Activated CD4-positive, alpha-beta T cell treated with anti-CD3 and anti-CD28 coated beads, Interleukin-2, amount 10 ng/mL, durations not matched to agents 7 days and 5 days (primary cell): ENCODE measurements at places on chromosomes 2 and 18.

GRCh38 chr2:181240844-181241243, 216.3 kb upstream of the ITGA4 start:
- DNase-seq, result no peak

GRCh38 chr18:72339976-72340375, 204.2 kb downstream of the CBLN2 start:
- DNase-seq, result no peak

- DNase-seq, result no peak
Measured at GRCh38 chr2:69482471-69482870, 45.2 kb upstream of the NFU1 start.

GRCh38 chr18:44712025-44712424, 31.3 kb downstream of the SETBP1 start:
- no peak for DNase-seq

DNA sequence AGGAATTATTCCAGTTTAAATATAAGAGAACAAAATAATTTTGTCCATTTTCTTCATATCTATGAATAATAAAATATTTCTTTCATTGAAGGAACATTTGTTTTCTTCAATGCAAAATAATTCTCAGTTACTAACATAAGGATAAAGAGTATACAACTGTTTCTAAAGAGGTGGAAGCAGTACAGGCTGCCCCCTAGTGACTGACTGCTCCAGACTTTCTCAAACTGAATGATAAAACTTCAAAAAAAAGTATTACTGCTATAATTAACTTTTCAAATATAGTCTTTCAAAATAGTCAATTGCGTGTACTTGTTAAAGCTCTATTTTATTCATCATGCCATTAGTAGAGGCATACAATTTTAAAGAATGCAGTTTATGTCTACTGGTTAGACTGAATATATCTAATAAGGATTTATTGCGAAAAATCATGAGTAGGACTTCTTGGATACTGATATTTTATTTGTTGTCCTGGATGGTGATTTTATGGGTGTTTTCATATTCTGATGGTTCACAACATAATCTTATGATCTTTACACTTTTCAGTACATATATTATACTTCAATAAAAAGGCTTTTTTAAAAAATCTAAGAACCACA, 100.1 kb downstream of the WDPCP start:
- DNase-seq, result peak; percentile 13

DNA sequence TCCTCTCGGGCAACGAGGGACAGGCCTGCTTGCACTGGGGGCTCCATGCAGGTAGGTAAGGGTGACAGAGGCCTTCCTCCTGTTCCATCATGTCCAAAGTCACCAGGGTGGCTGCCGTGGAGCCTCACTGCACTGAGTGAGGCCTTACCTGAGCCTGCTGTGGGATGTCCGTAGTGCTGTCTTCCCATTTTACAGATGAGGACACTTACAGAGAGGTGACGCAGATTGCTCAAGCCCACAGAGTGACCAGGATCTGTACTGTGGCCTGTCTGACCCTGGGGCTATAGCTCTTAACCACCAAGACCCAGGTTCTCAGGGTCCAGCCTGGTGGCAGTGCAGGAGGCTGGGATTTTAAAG, 5.4 kb downstream of the ATOH8 start:
- no peak for DNase-seq

GRCh38 chr2:47086571-47086970, 68.5 kb downstream of the STPG4 start:
- no peak for DNase-seq

DNA sequence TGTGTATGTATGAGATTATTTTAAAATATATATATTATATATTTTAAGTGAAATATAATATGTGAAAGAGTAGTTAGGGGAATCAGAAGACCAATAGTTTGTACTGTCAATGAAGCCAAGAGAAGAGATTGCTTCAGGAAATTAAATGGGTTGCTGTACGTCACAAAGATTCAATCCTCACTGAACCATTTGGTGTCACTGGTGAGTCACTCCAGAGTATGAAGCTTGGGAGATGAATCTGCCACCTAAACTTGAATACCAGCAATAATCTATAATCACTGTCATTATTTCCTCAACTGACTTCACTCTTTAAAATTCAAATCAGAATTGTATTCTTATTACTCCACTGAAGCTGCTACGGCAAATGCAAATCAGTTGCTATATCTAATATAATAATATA, 41.9 kb upstream of the SCN9A start:
- no peak for DNase-seq

GRCh38 chr2:113164930-113165585, 8.7 kb upstream of the PSD4 start:
- DNase-seq, result no peak

- DNase-seq, result no peak
Measured at GRCh38 chr2:142915502-142915901, 38.0 kb downstream of the KYNU start.

DNA sequence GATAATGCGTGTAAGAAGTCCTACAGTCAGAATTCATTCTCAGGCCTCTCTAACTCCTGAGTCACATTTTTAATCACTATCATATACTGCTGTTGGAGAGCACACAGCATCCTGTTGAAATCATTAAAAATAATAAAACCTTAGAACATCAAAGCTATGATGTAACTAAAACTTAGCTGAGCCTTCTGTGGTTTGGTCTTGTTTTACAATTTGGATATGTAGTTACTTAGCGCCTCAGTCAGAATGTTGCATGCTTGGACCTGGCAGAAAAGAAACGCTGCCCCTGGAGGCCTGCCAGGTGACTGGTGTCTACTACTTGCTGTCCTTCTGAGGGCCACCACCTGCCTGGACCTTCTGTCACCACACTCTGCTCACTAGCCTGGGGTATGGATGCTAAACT, 261.1 kb upstream of the RASGRP3 start:
- no peak for DNase-seq

DNA sequence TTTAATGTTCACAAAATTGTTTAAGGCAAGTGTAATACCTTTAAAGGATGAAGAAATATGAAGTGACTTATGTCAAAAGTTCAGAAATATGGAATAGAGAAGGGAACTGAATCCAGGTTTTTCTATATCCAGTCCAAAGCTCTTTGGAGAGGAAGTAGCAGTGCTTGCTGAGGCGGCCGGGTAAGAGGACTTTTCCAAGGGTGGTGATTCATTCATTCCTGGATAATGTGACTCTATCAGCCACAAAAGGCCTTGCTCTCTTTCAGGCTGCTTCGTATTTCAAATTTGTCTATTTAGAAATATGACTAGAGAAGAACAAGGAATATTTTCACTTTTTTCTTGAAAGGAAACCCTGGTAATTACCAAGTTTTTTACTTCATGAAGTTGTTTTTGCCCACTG, 830.1 kb upstream of the ZEB2 start:
- DNase-seq, result no peak

GRCh38 chr2:105853354-105854088, 108.8 kb downstream of the NCK2 start:
- no peak for DNase-seq

GRCh38 chr2:133345638-133346037, 222.6 kb downstream of the NCKAP5 start:
- DNase-seq, result no peak

- DNase-seq, result no peak
Measured at GRCh38 chr2:165440367-165440766, 29.1 kb upstream of the CSRNP3 start.
